ENCODE measurements at places on chromosomes 16 and 17.

DNA sequence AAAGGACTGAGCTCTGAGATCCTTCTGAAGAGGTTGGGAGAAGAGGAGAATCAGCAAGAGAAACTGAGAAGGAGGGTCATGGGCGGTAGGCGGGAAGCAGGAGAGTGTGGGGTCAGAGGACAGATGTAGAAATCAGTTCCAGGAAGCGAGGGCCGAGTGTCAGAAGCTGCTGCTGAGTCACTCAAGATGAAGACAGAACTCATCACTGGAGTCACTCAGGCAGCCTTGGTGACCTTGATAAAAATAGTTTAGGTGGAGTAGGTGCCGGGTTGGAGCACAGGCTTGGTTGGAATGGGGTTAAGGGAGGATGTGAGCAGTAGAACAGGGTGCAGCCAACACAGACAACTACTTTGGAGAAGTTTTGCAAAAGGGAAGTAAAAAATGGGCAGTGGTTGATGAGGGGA lies 6.1 kb upstream of the ITGAM start:
- DNase-seq: no peak

GRCh38 chr16:11964761-11965551 lies at the start of gene TNFRSF17:
Gene TNFRSF17, plus strand, starts transcription at chr16:11965210. Its CDS starts 115 bp downstream, at chr16:11965325.
- no peak for DNase-seq

DNA sequence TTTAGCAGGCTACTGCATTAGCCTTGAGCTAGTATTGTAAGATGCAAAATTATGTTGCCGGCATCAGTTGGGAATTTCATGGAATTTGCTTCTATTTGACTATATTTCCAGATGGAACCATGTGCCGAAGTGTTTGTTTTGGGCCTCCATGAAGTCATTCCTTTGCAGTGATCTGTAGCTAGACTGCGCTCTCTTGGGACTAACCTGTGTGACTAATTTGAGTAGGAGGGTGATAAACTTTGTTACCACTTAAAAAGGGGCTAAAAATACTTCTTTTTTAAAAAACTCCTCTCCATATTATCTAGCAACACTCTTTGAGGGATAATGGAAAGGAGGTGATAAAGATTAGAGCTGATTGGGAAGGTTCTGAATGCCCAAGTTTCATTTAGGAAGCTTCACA lies 166.8 kb upstream of the TBX2 start:
- no peak for DNase-seq

- no peak for DNase-seq
Observed at GRCh38 chr17:7241090-7241733, 1.0 kb downstream of the GABARAP start.

DNA sequence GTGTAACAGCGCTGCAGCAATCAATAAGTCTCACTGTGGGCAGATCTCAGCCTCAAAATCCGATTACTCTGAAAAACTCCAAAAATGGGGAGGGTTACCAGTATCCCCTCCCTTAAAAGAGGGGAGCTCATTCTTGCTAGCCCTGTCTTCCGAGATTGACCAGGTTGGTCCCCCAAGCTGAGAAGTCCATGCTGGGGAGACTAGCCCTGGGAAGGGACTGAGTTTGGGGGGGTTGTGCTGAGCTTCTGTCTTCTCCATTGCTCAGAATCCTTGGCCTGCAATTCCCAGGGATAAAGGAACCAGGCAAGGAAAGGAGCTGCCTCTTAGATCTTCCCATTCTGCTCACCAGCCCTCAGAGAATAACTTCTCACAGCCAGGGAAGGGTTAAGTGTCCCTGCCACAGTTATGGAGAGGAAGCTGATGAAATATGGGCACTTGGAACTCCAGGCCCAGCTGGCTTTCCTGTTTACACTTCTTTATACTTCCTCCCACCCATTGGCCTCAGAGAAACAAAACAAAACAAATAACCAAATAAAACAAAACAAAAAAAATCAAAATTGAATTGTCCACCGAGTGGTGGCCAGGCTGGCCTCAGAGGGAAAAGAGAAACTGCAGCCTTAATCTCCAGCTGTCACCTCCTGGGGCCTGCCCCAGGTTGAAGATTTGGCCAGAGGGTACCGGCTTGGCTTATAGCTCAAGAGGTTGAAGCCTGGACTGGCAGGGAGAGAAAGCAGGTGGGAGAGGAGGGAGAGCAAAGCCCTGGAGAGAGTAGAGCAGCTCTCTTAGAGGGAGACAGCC lies 2.6 kb downstream of the HOXB3 start:
- no peak for DNase-seq

GRCh38 chr17:40596261-40596919 lies 31.1 kb upstream of the CCR7 start:
- DNase-seq: peak; percentile 6

DNA sequence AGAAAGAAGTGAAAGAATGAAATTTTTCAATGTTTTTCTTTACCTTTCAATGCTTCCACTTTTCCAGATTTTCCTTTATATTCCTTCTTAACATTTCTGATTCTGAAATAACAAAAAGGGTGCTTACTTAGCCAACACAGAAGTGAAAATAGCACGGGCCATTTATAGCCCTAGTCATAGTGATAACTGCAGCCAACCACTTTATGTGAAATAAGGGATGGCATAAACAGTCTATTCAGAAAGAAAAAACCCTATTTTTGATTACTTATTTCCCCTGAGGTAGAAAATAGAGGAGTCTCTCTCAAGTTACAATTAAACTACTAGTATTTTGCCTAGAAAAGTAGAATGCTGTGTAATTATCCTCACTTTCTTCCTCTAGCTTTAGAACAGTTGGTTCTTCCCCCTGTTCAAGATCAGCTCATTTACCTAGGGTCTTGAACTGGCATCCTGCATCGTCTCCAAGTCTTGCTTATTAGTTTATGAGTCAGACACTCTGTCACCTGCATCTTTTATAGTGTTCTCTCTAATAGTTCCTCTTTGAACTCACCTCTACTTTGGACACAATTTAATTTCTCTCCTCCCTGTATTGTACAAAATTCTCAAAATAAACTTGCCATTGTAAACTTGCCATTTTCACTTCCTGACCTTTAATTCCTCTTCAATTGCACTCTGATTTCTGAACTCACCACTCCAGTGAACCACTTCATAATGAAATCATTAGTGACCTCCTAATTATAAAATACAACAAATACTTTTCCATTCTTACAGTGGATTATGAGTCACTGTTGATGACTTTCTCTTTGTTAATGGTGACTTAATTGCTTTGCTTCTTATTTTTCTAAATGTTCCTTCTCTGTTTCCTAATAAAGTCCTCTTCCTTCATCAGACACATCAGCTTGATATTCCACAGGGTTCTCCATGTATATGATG lies 23.6 kb downstream of the ABCA6 start:
- DNase-seq: no peak

GRCh38 chr17:50027172-50027880 lies 28.6 kb upstream of the ITGA3 start:
- peak; percentile 94 for DNase-seq

GRCh38 chr16:15946257-15947044 lies 3.0 kb upstream of the ABCC1 start:
- peak; percentile 19 for DNase-seq

DNA sequence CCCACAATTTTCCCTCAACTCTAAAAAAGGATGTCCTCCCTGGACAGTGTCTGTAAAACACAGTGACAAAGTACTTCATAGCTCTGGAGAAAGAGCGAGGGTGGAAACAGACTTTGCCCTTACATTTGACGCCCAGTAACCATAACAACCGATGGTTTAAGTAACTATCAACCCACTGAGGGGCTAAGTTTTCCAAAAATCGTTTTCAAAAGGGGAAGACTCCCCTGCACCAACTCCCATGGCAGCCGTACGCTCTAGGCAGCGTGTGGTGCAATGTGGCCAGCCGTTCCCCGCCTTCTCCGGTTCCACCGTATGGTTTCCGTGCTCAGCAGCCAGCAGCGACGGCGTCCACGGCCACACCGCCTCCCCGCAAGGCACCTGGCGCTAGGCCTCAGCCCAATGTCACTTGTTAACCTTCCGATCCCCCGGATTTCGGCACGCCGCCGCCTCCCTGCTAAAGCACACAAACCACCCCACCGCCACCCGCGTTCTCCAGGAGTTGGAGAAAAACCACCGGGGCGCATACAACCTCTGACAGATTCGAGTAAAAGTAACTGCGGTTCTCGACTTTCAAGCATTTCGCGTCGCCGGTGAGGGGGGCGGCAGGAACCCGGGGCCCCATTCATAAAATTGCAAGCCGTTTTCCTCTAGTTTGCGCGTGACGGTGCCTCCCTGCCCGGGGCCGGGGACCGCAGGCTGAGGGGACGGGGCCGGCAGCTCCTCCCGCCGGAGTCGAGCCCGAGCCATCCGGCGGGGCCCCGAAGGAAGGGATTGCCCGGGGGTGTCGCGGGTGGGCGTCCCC lies 661 bp downstream of the TEX2 start:
- DNase-seq: no peak

DNA sequence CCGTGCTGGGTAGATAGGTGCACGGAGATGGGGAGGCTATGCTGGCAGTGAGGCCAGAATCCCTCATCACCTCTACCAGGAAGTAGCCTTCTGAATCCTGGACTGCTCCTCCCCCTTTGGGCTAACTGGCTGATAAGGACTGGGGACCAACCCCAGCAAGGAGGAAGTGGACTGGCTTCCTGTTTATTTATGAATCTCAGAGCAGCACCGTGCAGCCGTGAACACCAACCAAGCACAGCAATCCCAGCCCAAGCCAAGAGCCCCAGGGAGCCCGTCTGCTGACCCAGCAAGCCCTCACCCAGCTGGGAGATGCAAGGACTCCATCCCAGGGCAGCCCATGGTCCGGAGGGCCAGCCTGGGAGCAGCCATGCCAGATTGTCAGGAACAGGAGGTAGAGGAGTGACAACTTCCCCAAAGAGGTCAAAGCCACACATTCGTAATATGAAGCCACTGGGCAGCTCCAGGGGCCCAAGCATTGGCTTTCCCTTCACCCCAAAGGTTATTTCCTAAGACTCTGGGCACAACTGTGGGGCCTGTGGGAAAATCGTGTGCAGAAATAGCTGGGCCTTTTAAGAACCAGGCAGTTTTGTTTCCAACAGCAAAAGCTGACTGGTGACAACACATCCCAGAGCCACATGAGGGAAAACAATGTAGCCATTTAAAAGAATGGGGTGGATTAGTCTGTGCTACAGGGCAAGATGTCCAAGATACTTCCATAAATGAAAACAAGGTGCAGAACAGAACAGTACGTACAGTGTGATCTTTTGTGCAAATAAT lies 23.9 kb downstream of the PHB1 start:
- DNase-seq: no peak

- DNase-seq: no peak
Observed at GRCh38 chr16:84884596-84885341, 65.0 kb downstream of the CRISPLD2 start.

- no peak for DNase-seq
Observed at GRCh38 chr17:72318131-72318530, 197.3 kb downstream of the SOX9 start.

DNA sequence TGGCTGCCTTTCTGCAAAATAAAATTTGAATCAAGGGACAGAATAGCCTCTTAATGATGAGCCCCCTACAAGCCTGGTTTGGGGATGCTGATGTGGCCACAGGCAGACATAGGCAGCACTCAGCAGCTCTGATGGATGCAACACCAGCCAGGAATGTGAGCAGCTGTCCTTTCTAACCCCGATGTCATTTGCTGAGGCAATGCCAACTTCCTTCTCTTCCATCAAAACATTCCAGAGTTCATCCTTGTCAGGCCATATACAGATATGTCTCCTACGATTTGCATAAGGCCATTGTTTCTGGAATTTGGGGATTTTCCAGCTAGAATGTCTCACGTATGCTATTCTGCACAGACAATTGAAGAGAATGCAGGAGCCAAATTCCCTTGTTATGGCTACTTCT lies 52.1 kb upstream of the MYOCD start:
- DNase-seq: no peak

GRCh38 chr17:31495022-31495885 lies 103.8 kb downstream of the RAB11FIP4 start:
- no peak for DNase-seq

DNA sequence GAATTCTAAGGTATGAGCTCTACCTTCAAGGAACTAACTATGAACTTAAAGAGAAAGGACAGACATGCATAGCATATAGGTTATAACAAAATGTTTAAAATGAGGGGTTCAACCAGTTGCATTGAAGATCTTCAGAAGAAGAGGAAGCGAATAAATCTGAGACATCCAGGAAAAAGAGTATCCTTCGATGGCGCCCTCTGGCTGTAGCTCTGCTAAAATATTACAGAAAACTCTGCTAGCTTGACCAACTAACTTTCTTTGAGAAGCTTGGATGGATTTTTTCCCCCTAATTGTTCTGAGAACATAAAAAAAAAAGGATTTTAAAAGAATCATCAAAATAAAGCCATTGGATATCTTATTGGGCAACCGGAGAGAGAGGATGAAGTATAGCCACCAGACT lies 659.9 kb upstream of the SOX9 start:
- DNase-seq: no peak

DNA sequence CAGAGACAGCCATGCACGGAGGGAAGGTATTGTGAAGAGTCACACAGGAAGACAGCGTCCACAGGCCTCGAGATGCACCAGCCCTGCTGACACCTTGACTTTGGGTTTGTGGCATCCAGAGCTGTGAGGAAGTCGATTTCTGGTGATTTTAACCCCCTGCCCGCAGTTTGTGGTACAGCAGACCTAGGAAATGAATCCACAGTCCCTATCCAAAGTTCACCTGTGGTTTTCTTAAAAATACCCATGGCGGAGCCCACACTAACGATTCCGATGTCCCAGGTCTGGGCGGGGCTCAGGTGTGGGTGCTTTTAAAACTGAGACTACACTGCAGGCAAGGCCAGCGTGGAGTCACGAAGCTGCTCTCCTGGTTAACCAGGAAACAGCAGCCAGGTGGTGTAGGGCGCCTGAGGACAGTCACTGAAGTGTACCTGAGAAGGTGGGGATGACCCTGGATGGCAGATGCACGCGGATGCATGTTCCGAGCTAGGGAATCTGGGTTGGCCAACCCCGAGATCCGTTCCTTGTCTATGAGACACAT lies 14.4 kb upstream of the MEAK7 start:
- DNase-seq: no peak

DNA sequence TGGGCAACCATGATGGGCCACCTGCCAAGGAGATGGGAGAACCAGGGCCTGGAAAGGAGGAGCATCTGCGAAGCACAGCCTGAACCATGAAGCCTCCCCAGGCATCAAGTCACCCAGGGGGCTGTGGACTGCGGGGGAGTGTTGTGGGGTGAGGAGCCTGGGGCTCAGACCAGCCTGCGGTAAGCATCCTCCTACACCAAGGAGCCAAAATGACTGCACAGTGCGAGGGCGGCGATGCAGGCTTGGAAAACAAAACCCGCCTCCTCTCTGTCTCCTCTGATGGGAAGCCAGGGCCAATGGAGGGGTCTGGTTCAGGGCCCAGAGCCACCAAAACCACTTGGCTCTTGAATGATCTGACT lies 18.1 kb upstream of the MAF start:
- no peak for DNase-seq

DNA sequence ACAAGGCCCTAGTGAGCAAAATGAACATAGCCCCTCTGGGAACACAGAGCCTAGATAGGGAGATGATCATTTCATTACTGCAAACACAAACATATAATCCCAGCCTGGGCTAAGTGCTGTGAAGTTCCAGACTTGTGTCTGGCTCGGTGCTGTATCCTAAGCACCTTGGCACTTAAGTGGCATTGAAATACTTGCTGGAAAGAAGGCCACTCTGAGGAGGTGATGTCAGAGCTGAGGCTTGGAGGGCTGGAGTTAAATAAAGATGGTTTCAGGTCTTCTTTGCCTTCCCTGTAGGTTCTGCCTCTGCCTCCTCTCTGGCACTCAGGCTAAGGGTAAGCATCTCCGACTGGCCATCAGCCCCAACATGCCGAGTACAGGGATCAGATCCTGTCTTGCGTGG lies 2.4 kb upstream of the CACNA1G start:
- DNase-seq: no peak
